Activated CD4-positive, CD25-positive, alpha-beta regulatory T cell (primary cell): ENCODE measurements at places on chromosomes 6 and 20.

DNA sequence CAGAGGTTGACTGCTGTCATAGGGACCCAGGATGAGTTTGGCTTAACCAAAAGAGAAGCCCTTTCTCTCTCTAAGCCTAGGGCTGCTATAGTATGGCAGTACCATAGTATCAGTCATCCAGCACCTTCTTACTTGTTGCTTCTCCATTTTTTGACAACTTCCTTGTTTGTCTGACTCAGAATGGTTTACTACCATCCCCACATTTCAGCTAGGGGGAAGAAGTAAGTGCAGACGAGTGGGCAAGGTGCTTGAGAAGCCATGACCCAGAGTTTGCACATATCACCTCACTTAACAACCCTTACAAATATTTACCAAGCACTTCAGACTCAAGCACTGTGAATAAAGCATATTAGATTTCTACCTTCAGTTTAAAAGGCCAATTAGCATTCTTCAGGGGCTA, 289.9 kb upstream of the TSHZ2 start:
- no peak for DNase-seq

DNA sequence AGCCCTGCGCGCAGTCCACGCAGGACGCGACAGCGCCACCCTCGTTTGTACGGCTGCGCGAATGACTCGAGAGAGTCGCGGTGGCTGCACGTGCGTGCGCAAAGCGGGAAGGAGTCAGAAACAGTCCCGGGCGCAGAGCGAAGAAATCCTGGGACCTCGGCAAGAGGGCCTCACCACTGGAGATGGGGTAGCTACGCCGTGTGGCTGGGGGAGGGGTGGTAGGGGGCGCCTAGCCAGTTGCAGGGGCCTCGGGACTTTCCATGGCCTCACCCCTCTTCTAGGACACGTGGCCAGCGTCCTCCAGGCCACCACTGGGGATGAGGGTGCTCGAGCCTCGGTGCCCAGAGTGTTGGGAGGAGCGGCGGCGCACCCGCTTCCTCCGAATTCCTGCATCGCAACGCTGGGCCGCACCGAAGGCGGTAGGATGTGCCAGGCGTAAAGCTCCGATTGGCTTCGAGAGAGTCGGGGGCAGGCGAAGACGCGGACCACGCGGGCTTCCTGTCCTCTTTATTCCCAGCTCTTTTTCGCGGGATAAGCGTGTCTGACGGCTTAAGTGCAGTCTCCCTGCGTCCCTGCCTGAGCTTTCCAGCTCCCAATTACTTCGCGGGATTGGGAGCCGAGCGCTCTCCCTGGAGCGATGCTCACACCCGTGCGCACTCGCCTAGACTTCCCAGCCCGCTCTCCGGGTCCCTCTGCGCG, 38.7 kb downstream of the NCR2 start:
- no peak for DNase-seq

GRCh38 chr6:48845219-48845618, 617.8 kb downstream of the MMUT start:
- no peak for DNase-seq

DNA sequence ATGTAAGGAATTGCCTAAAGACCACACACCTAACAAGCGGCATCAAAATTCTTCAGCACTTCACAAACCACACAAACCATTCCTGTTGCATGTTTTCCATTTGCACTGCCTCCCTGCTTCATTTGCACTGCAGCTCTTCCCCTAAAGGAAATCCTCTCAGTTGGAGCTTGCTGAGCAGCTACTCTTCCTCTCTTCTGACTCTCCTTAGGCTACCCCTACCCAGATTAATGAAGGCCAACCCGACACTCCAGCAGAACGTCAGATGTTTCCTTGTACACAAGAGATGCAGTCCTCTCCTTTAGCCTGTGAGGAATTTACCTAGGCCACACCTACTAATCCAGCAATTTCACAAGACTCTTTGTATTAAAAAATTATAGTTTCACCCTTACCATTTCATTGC, 8.1 kb downstream of the BEND6 start:
- DNase-seq, result no peak
